ENCODE measurements at places on chromosomes 2 and 18. TPM values are rescaled to one million over a fixed set of nuclear protein-coding genes. Genes with fewer than 3 reads are reported as not detected.

DNA sequence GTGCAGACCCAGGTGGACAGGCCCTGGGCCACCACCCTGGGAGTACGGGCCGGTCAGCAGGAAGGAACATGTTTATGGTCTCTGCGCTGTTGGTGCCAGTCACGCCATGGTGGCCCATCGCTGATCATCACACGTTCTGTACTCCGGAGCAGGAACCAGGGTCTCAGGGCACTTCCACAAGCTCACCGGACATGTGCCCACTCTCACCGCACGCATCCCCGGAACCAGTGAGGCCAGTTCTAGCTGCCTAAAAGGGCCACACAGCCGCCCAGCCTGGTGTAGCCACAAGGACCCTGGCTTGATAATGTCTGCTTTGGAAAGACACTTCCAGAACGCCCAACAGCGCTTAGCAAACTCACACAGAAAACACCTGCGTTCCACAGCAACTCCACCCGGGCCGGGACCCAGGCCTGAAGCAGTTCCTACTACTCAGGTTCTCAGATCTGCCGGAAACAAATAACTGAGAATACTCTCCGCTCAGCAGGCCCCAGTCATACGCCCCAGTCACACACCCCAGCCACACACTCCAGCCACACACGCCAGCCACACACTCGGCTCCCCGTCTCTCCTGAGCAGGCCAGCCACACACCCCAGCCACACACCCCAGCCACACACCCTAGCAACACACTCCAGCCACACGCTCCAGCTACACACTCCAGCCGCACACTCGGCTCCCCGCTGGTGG lies 123.3 kb downstream of the HDAC4 start:
- DNase-seq: no peak

DNA sequence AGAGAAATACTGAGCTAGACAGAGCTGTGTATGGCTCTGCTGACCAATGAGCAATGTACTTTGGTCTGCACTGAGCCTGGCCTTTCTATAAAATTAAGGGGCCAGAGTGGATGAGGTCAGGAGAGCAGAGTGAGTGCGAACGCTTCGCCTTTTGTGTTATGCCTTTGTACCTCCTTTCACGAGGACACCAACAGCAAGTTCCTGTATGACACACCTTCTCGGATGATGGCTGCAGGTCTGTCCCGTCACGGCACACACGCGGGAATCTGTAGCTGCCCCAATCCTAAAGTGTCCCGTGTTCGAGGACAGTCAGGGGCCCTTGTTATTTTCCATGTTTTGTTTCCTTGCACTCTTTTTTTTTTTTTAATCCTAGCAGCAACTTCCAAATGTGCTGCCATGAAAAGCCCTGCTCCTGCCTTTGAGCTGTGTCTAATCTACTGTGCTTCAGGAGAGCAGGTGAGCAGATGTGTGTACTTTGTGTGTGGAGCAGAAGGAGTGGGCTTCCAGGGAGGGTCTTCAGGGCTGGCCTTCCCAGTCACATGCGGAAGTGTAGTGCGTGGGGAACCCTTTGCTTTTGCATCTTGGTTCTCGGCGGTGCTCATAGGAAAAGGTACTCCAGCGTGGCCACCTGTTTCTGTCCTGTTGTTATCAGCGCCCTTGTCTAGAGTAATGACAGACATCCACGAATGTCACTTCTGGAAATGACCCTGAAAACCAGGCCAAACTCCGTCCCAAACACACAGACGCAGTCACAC lies 213.2 kb downstream of the NDUFA10 start:
- no peak for DNase-seq

DNA sequence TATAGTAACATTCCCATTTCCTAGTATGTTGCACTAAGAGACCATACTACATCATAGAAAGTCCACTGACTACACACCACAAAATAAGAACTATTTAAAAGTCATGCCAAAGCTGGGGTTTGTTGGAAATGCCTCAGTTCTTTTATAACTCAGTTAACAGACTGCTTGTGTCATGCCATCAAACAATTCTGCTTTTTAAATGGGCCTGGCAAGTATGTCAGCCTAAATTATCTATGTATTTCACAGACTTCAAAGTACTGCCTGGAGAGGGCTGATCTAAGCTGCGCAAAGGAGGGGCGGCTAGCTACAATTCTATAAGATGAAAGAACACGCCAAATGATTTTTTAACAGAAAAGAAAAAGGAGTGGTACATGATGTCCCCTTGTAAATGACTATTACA lies 49.6 kb downstream of the FARSB start:
- DNase-seq: no peak

DNA sequence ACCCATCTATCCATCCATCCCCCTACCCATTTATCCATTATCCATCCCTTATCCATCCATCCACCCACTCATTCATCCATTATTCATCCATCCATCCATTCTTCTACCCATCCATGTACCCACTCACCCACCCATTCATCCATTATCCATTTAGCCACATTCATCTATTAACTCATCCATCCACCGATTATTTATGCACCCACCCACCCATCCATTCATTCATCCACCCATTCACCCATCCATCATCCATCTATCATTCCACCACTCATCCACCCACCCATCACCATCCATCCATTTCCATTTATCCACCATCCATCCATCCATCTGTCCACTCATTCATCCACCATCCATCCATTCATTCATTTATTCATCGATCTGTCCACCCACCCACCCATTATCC lies 137.4 kb upstream of the CTDP1 start:
- no peak for DNase-seq

GRCh38 chr2:237665713-237666143 lies 38.3 kb downstream of the LRRFIP1 start:
- DNase-seq: no peak

DNA sequence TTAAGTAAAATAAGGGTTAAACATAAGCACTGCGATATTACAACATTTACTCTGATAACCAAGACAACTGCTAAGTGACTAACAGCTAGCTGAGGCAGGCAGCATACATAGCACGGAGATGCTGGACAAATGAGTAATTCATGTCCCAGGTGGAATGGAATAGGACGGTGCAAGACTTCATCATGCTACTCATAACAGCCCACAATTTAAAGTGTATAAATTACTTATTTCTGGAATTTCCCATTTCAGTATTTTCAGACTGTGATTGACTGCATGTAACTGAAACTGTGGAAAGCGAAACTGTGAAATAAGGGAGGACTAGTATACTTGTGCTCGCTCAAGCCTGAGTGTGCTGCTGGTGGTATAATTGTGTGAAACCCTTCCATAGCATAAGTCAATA lies 12.9 kb downstream of the IER3IP1 start:
- no peak for DNase-seq

GRCh38 chr2:121944072-121944831 lies 188.8 kb downstream of the TSN start:
- no peak for DNase-seq

DNA sequence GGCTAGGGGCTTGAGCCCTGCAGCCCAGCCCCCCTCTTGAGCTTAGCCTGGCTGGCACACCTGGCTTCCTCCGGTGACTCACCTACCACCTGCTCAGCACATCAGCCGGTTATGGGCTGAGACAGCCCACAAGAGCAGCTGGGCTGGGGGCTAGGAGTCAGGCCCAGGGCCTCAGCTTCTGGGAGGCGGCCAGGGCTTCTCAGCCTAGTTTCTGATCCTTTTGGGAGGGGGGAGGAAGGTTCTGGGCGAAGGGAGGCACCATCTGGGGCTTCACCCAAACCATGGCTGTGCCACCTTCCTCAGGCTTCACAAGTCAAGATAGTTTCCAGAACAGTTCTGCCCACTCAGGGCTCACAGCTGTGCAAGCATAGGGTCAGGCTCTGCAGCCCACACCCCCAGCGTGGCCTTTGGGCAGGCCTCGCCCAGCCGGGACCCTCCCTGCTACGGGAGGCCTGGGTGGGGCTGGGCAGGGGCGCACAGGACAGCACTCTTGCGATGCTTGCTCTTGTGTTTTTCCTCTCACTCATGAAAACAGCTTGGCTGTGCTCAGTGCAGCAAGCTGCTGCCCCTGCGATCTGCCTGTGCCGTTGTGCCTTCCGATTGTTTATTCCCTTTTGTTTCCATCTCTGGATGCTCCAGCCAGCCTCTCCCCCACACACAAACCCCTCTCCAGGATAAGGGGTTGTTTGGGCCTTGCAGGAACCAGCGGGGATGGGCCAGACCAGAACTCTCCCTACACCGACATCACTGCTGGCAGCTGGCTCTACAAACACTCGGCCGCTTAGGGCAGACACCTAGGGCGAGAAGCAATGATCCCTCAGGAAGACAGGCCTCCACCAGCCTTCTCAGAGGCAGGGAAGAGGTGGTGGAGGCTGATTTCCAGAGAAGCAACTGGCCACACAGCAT lies 26.1 kb upstream of the SEMA4C start:
- DNase-seq: no peak

DNA sequence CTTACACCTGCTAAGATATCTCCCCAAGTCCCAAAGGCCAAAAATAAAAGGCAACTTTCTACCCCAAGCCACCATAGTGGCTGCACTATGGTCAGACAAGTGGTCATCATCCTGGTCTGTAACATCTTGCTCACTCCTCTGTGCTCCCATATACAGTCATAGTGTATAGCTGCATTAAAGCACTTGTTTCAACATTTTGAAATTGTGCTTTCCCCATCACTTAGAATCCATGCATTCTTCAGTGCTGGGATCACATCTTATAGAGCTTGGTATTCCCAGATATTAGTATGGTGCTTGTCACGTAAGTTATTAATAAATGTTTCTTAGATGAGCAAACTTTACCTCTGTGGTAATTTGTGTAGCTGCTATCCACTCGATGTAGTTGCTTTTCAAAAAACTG lies 40.4 kb upstream of the CDC42EP3 start:
- no peak for DNase-seq

- DNase-seq: no peak
These were observed 84.9 kb upstream of the MRPS9 start for GRCh38 chr2:104952976-104953375.

- DNase-seq: no peak
These were observed 733 bp downstream of the C2orf74 start for GRCh38 chr2:61162721-61163120.

- no peak for DNase-seq
These were observed 96.2 kb upstream of the ARHGAP28 start for GRCh38 chr18:6633310-6633709.

DNA sequence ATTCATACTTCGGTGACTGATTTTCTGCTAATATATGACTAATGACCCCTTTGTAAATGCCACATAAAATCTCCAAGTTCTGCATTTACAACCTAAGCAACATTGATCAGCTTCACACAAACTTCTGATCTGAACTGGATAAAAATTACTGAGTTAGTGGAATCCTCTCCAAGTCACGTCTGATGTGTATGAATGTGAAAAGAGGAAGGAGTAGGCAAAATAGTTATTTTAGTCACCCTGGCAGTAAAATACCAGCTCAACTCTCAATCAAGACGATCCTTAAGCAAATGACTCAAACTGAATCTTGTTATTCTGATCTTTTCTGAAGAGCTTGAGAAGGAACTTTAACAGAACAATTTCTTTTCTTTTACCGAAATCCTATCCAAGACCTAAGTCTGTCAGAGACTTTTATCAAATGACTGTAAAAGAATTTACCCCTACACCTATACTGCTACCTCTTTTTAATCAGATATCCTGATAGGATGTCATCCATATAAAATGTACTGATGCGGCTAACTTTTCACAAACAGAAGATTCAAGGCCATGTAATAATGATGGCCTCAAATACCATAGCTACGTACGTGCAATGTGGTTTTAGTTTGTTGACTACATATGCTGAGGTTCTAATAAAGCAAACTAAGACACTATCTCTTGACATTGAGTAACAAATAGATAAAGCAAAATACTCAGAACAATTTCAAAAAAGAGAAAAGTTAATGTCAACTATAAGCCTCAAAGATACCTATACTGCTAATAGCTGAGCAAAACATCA lies 23.7 kb downstream of the CUL3 start:
- no peak for DNase-seq

GRCh38 chr2:156944871-156945270 lies 312.6 kb upstream of the GALNT5 start:
- no peak for DNase-seq

DNA sequence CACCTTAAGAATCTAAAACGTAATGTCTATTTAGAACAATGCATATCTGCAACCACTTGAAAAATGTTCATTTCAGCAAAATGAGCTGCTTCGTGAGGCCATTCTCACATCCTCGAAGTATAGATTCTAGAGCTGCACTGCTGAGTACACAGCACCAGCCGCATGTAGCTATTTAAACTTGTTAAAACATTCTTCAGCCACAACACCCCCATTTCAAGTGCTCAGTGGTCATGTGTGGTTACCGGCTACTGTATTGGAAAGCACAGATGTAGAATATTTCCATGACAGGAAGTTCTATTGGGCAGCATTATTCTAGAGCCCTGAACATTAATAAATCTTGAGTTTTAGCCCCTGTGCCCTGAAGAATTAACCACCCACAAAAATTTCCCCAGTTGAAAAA lies 35.0 kb downstream of the SUMO1 start:
- DNase-seq: no peak

- no peak for DNase-seq
These were observed 234.6 kb upstream of the CDH19 start for GRCh38 chr18:66838340-66838987.

GRCh38 chr18:76953583-76954233 lies 131.4 kb downstream of the ZNF236 start:
- DNase-seq: no peak

- DNase-seq: no peak
These were observed 285.0 kb downstream of the GULP1 start for GRCh38 chr2:188576651-188577050.

The MC2R gene
- total RNA-seq: not detected

The APLF gene
- total RNA-seq: 6.9 TPM

The TACR1 gene
- 0.16 TPM for total RNA-seq

The SFTPB gene
- total RNA-seq: not detected

The ICOS gene
- total RNA-seq: not detected

The PNO1 gene
- 20.3 TPM for total RNA-seq
